ENCODE measurements at places on chromosomes 11 and 22.
A peak's percentile ranks its signal among the peaks of the same experiment; 100 is the strongest.

- DNase-seq, result no peak
Measured at GRCh38 chr11:77479746-77480352, 6.0 kb upstream of the PAK1 start.

DNA sequence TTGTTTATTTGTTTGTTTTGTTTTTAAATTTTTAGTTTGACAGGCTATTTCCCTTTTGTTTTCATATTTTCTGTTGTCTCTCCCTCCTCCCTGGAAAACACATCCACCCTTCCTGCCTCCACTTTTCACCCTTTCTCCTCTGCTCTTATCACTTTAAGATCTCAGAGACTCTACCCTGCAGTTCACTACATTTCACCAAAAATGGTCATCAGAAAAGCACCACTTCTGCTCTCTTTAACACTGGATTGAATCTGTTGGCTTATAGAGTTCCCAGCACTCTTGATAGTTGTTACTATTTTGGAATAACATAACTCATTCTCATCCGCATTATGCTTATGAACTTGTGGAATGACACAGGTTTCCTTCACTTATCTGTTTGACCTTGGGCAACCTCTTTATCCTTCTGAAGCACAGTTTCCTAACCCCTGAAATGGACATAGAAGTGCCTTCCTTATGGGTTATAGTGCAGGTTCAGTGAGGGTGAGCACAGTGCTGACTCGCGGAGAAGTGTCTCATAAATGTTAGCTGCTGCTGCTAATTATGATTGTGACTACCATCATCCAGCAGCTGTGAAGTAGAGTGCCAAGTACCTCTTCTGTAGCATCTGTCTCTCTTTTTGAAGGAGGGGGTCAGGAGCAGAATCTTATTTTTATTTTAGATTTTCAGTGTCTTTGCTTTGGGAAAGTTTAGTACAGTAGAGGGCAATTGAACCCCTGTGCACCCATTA is 15.0 kb downstream of the TEAD1 start:
- no peak for DNase-seq

DNA sequence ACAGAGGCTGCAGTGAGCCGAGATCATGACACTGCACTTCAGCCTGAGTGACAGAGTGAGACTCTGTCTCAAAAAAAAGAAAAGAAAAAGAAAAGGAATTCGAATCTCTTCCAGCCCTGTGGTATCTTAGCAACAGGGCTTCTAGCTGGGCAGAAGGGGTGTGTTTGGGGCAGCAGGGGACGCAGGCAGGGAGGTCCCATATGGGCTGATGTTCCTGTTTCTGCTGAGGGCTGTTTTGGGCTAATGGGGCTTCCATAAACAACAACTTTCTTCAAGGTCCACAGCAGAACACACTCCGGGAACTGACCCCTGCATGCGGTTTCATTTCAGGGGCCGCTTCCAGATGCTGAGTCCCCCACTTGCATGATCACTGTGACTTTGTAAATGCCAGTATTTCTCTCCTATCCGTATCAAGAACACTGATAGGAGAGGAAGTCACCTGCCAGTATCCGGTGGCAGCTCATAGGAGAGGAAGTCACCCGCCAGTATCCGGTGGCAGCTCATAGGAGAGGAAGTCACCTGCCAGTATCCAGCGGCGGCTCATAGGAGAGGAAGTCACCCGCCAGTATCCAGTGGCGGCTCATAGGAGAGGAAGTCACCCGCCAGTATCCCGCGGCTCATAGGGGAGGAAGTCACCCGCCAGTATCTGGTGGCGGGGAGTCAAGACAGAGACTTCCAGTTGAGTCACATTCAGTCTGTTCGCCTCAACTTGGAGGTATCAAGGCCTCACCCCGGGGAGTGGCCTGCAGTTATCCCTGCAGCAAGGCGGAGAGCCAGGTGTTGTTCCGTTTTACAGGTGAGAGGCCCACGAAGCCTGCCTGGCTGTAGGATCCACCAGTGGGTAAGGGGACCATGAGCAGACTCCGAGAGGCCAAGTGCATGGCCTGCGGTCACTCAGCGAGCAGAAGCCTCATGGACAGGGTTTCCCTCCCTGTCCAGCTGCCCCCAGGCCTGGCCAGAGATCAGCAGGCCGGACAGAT is 8.3 kb upstream of the FGF19 start:
- no peak for DNase-seq

DNA sequence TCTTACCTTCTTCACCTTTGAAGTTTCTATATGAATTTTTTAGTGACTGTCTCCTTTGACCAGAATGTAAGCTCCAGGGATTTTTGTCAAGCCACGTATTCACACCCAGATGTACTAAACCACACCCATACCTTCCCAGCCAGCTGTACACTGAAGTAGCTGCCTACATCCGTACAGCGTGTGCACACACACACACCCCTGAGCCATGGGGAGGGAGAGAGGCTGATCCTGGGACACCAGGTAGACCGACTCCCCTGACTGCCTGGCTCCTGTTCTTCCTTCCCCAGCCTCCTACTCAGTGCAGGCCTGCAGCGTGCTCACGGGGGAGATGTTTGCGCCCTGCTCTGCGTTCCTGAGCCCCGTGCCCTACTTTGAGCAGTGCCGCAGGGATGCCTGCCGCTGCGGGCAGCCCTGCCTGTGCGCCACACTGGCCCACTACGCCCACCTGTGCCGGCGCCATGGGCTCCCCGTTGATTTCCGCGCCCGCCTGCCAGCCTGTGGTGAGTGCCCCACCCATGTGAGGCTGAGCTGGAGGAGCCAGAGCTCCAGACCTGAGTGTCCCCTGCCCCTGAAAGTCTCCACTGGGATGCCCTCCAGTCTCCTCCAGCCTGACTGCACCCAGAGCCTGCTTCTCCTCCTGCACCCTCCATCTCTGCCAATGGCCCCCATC is 25.9 kb downstream of the OTOG start:
- DNase-seq, result no peak

DNA sequence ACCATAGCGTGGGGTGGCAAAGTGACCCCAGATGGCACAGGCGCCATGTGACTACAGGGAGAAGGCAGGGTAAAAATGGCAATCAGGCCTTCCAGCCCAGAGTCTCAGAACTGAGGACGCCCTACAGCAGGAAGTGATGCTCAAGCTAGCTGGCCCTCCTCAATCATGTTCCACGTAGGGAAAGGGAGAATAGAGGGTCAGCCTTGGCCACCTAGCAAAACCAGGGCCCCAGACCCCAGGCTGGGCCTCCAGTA is 978 bp upstream of the ANKRD13D start:
- no peak for DNase-seq

DNA sequence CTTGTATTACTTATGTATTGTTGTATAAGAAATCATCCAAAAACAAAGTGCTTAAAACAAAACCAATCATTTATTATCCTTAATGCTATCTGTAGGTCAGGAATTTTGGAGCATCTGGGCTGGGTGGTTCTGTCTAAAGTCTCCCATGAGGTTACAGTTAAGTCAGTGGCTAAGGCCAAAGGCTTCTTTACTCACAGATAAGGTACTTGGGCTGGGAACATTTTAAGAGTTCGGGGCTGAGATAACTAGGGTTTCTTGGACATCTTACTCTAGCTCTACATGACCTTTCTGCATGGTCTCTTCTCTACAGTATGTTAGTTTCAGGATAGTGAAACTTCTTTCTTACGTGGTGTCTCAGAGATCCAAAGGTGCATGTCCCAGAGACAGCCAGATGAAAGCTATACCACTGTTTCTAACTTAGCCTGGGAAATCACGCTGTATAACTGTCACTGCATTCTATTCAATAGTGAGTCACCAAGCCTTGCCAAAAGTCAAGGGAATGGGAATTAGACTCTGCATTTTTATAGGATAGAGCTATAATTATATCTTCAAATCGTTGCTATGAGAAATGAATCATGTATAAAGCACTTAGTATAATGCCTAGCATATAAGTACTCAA is 29.6 kb downstream of the SOX6 start:
- no peak for DNase-seq

- DNase-seq, result peak; percentile 75
Measured at GRCh38 chr11:77100166-77101042, 2.2 kb upstream of the OMP start.

GRCh38 chr11:118910309-118911112 is 15.2 kb downstream of the BCL9L start:
- DNase-seq, result peak; percentile 95

DNA sequence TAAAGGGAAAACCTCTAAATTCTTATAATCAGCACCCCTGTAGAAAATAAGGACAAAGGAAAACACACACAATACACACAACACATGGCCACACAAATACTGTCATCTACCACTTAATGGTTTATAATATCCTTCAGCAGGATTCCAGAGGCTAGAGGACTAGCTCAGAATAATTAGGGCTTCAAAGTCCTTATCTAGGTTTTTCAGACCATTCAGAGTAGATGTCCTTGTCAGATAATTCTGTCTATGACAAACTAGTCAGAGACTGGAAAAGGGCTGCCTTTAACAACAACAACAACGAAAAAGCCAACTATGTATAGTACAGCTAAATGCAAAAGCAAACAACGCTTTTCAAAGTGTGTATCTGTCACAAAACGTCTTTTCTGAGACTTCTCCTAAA is 456.5 kb upstream of the CNTN5 start:
- DNase-seq, result no peak

DNA sequence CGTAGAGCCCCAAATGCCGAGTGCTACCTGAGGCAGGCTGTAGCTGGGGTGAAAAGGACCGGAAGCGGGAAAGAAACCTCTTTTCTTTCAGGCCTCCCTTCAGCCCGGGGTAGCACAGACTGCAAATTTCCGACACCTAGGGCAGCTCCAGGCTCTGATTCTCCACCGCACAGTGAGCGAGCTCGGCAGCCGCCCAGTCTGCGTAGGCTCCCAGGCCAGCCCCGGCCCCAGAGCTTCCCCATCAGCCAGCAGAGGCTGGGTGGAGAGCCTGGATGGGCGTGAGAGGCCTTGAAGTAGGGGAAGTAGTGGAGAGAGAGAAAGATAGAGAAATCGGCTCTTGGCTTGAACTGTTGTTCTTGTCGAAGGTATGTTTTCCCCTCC is 9.3 kb upstream of the PAX6 start:
- no peak for DNase-seq

- DNase-seq, result no peak
Measured at GRCh38 chr11:1276041-1276790, 33.2 kb downstream of the TOLLIP start.

- DNase-seq, result no peak
Measured at GRCh38 chr22:45441138-45441537, 27.6 kb downstream of the RIBC2 start.

GRCh38 chr11:85029964-85030363 is 597.2 kb downstream of the DLG2 start:
- no peak for DNase-seq

- DNase-seq, result no peak
Measured at GRCh38 chr11:122923302-122923701, 40.7 kb downstream of the JHY start.

DNA sequence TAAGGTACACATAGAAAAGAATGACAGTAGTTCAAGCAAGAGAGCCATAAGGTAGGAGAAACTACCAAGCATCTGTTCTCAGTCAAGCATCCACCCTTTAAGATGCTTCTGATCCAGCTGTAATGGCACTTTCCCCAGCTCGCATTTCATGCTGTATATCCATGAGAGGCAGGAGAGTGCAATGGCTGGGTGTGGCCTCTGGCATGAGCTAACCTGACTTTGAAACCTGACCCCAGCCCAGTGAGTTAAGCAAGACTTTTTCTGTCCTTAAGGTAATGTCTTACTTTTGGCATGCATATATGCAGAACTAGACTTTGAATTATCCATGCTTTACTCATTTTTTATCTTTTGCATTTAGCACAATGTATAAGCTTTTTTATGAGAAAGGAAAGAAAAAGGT is 79.8 kb upstream of the CNTN5 start:
- DNase-seq, result no peak

- DNase-seq, result no peak
Measured at GRCh38 chr11:71326328-71326940, 74.1 kb upstream of the SHANK2 start.

GRCh38 chr11:28108958-28109357 is 770 bp downstream of the METTL15 start:
- DNase-seq, result no peak

GRCh38 chr11:16494918-16495691 is 138.8 kb upstream of the SOX6 start:
- DNase-seq, result no peak

DNA sequence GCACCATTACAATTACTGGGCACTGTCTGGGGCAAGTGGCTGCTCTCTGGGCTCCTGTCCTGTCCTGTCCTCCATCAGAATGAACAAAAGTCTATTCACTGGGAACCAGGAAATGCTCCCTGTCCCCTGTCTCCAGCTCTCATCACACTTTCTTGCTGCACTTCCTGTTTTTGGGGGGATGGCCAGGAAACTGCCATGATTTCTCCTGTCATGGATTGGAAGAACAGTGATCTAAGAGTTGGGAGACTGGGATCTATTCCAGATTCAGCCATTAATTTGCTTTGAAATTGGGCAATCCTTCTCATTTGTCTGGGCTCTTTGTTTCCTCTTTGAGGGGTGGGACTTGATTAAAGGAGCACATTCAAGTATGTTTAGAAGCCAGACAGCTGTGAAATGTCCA is 61.4 kb upstream of the KIRREL3 start:
- DNase-seq, result no peak

DNA sequence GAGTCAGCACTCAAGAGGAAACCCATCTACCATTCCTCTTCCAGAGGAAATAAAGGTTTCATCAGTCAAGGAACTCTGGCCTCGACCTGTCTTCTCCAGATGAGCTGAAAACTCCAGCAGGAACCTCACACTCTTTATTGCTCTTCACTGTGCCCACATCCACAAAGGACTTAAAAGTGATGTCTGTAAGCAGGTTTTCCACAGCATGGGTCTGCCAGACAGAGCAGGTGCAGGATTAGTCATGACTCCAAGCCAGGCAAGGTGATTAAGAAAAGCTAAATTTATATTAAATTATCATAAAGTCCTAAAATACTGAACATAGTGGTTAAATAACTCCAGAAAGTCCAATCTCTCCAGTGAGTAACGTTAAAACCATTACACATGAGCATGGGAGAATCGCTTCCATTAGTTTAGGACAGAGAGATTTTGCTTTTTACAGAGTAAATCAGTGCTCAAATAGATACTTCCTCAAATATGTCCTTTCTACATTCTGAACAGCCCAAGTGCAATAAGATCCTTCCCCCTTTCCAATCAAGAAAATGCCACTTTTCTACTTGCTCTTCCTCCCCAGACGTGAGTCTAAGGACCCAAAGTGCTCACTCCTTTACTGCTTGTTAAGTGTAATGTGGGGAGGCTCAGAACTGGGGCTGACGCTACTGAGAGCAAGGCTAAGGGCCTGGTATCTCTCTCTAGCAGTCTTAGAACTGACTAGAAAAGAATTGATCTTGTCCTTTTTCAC is 10.7 kb upstream of the CKAP5 start:
- DNase-seq, result no peak

DNA sequence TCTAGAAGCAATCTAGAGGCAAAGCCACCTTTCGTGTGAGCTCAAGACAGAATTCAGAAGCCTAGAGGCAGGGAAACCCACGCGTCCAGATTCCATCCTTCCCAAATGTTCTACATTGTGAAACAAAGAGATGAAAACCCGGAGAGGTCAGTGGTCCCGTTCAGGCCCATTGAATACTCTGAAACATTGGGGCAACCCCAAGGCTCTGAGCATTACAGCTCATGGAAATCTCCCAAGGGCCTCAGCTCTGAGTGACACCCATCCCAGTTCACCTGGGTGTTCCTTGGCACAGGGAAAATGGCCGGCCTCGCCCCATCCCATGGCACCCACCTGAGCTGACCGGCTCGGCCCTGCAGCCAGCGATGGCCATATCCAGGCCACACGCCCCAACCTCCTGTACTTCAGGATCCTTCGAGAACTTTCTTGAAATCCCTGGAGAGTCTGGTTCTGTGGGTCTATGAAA is 128.6 kb upstream of the FGF3 start:
- DNase-seq, result peak; percentile 68
